ENCODE measurements at places on chromosomes 7 and 10.

DNA sequence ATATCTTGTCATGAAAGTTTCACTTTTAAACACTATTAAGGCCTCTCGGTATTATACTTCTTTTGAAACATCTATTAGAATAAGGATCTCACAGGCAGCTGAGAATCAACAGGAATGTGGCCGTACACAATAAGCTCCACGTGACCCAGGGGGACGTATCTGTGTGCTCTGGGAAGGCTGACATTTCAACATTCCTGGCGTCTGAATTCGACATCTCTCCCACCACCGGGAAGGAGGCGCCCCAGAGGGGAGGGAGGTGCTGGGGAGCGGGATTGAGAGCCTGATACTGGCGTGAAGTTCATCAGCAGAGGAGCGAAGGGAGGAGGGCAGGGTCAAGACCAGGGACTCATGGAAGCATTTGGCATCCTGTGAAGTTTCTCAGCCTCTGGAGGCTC is 401.3 kb downstream of the DNAJB6 start:
- no peak for DNase-seq

- DNase-seq, result no peak
Observed at GRCh38 chr10:55024713-55025112, 223.7 kb upstream of the PCDH15 start.

DNA sequence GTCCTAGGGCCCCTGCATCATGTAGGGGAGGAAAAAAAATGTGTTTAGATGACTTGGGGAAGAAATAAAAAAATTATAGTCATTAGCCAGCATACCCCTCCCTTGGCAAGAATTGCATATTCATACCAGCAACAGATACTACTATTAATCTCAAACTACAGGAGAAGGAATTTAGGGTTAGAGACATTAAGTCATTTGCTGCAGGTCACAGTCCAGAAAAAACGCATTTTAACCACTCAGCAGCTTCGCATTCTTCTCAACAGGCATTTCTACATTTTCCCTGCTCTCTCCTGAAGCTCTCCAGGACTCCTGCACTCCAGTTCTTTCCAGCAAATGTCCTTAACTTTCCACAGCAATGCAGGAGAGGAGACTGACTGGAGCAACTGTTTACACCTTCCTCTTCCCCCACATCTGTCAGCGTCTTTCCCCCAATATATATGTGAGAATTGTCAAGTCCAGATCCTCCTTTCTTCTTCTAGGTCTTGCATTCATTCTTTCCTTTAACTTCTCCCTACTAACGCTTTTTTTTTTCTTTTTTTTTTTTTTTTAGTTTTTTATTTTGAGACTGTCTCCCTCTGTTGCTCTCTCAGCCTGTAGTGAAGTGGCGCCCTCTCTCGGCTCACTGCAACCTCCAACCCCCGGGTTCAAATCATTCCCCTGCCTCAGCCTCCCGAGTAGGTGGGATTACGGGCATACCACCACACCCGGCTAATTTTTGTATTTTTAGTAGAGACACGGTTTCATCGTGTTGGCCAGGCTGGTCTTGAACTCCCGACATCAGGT is 35.6 kb downstream of the PRPS1L1 start:
- no peak for DNase-seq

GRCh38 chr10:33483816-33484190 is 149.3 kb upstream of the NRP1 start:
- no peak for DNase-seq

GRCh38 chr7:71254751-71255150 is 122.8 kb downstream of the GALNT17 start:
- DNase-seq, result no peak

GRCh38 chr7:1758028-1758858 is 88.2 kb downstream of the ELFN1 start:
- DNase-seq, result no peak
